ENCODE measurements at places on chromosomes 7 and 10. TPM values are rescaled to one million over a fixed set of nuclear protein-coding genes. Genes with fewer than 3 reads are reported as not detected.

The NKX6-2 gene
- total RNA-seq = not detected

The LAMB4 gene
- total RNA-seq = 14.4 TPM

- DNase-seq = no peak
These were observed 22.9 kb upstream of the GRB10 start for GRCh38 chr7:50805447-50806125.

DNA sequence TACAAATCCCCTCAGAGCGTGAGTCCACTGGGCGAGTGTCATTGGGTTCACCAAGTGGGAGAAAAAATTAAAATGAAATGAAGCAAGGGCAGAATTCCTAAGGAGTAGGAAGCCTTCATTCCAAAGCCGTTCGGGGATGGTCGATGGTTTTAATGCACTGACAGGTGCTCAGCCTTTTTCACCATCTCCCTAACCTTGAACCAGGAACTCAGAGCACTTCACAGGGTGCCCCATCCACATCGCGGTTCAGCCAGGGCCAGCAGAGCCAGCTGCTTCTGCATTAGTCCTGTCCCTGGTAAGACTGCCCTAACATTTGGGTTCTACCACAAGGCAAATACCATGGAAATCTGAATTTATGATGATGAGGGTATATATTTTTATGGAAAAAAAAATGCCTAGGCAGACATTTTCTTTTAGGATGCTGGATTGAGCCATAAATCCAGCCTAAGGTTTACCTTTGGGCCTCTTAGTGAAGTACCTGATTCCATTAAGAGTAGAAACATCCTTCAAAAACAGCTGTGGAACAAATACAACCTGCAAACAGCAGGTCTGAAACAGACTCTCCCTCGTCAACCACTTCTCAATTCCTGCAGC, 203.5 kb upstream of the RNF32 start:
- DNase-seq = no peak

DNA sequence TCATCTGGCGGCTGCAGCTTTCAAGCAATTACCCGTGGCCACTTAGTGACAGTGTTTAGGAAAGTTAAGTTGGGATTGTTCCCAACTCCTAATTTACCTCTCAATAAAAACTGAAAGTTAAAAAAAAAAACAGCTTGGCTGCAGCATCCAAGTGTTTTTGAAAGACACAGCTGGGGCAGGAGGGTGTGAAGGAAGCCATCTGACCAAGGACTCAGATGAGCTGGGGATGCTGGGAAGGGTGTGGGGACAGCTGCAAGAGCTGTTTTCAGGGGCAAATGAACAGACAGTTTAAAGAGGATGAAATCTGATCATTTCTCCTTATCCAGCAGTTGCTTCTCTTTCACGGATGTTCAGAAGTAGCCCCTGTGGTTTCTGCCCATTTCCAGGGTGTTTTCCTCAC, 129.2 kb upstream of the CDCA7L start:
- DNase-seq = no peak

- DNase-seq = peak; percentile 53
These were observed 1.5 kb upstream of the FAM53B start for GRCh38 chr10:124745673-124746072.

- no peak for DNase-seq
These were observed 38.1 kb downstream of the CFAP46 start for GRCh38 chr10:132904181-132904813.

GRCh38 chr10:77836299-77836820, 90.2 kb downstream of the DLG5 start:
- DNase-seq = peak; percentile 62

Data from skin of body (tissue), 3 donors.